Stimulated activated CD4-positive, alpha-beta T cell treated with anti-CD3 and anti-CD28 coated beads, Interleukin-15, amount 100 ng/mL, for 1 hour (primary cell): ENCODE measurements at places on chromosomes 5 and 9.
A peak's percentile ranks its signal among the peaks of the same experiment; 100 is the strongest.

DNA sequence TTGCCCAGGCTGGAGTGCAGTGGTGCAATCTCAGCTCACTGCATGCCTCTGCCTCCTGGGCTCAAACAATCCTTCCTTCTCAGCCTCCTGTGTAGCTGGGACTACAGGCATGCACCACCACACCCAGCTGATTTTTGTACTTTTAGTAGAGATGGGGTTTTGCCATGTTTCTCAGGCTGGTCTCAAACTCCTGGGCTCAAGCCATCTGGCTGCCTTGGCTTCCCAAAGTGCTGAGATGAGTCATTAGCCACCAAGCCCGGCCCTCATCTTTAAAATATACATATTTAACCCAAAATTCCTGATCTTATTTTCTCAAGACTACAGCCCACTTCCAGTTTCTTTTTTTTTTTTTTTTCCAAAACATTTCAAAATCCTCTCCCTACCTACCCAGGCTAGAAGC, 31.7 kb upstream of the MINAR2 start:
- DNase-seq, result no peak

DNA sequence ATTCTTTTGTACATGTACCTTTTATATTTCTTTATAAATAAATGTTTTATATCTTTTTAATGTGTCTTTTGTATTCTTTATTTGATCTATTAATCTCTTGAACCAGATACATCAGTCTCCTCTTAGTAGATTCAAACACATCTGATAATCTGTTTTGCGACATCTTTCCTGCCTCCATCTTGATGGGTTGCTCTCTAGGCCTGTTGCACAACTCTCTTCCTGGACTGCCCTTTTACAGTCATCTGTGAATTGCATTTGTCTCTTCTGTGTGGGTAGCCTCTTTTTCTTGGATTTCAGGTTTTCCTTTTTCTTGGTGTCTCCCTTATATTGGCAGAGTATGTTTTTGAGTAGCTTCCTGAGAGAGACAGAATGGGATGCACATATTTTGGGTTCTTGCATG, 6.2 kb downstream of the ZFYVE16 start:
- no peak for DNase-seq

DNA sequence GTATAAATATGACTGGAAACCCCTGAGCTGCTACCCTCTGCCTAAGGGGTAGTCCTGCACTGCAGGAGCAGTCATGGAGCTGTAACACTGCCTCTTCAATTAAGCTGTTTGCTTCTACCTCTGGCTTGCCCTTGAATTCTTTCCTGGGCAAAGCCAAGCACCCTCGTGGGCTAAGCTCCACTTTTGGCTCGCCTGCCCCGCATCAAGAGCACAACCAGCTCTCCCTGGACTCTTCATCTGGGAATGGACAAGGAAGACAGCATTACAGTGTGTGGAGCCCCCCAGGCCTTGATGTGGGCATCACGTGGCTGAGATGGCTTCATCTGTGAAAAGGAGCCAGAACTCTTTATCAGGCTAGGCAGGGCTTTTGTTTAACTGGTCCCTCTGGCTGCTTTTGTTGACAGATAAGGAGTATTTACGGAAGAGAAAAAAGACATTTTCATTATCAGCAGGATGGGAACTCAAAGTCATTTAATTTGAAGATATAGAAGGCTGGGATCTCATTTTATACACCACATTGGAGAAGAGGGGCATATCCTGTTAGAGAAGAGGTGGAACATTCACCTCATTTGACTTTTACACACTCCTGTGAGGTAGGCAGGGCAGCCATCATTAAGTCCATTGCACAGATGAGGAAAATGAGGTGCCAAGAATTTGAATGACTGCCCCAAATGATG, 137.8 kb downstream of the SEMA6A start:
- DNase-seq, result no peak

GRCh38 chr9:75734802-75735201, 155.7 kb upstream of the PCSK5 start:
- DNase-seq, result no peak

DNA sequence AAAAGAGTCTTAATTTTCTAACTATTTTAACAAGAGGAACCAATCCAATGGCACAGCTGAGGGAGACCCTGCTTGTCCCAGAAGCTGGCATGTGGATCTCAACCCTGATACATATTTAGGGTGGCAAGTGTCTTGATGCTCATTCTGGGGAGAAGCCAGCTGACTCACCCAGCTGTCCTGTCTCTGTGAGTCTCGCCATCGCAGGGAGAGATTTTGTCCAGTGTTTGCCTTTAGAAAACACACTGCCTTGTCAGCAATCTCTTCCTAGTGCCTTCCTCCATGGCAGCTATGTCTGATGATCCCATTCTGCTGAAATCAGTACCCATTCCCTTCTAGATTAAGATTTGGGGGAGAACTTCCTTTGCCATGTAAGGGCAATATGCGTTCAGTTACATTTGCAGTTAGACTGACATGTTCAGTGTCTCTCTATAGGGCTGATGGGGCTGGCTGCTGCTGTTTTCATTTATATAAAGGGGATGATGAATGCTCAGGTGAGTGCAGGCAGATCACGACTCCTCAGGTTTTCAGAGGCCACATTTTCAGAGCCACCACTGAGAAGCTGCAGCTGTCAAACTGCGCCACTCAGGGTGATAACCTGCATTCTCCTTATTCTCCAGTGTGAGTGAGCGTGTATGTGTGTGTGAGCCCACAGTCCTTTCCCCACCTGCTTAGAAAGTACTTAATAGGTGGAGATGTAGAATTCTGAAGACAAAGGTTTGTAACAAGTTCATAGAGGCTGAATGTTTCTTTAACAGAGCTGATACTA, 217.0 kb downstream of the GAS1 start:
- no peak for DNase-seq

DNA sequence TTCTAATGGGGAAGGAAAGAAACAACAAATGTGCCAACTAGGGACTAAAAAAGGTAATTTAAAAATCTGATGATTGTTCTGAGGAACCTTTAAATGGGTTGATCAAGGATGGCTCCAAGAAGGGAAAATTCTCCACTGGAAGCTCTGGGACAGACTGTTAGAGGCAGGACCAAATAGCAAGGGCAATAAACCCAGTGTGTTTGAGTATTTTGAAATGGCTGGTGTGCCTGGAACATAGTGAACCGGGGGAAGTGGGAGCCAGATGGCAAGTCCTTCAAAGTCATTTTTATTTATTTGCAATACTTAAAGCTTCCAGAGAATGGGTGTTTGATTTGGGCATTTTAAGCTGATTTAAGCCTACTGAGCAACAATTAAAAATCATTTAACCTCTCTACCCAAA, 587.7 kb upstream of the MEF2C start:
- no peak for DNase-seq

DNA sequence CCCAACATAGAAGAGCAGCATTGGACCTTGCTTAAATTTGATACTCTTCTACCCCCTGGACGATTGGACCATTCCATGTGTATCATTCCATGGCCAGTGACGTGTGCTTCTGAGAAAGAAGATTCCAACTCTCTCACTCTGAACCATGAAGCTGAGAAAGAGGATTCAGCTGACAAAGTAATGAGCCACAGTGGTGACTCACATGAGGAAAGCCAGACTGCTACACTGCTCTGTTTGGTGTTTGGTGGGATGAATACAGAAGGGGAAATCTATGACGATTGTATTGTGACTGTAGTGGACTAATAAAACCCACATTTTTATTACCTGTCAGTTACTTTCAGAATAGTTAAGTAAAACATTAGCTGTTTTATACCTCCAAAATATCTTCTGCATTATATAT, 7.5 kb downstream of the HSPA5 start:
- no peak for DNase-seq

- DNase-seq, result no peak
Measured at GRCh38 chr5:92678640-92679039, 902.4 kb downstream of the NR2F1-AS1 start.

GRCh38 chr9:34520505-34521385, 2.0 kb downstream of the ENHO start:
- no peak for DNase-seq

- DNase-seq, result no peak
Measured at GRCh38 chr5:153569036-153569435, 78.6 kb downstream of the GRIA1 start.

DNA sequence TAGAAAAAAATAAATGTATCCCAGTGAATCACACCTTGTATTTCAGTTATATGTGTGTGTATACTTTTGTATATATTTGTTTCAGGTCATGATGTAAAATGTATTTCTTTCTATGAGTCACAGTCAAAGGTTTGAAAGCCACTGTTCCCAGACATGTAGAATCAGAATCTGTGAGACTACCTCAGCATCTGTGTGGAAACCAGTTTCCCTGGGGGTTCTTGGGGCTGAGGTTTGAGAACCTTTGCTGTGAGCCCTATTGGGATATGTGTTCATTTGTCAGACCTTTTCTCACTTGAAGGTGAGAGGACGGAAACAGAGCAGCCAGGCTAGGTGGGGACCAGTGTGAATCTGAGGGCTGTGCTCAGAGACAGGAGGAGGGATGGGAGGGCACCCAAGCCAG, 78.7 kb upstream of the SAP30L start:
- DNase-seq, result no peak

DNA sequence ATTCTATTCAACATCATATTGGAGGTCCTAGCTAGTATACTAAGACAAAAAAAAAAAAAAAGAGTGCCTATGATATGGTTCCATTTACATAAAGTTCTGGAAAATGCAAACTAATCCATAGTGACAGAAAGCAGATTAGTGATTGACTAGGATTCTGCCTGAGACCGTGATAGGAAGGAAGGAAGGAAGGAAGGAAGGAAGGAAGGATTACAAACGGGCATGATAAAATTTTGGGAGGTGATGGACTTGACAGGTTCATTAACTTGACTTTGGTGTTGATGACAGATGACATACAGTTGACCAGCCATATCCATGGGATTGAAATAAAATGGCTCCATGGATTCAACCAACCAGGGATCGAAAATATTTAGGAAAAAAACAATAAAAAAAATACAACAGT, 79.1 kb upstream of the MAN2A1 start:
- no peak for DNase-seq

- DNase-seq, result no peak
Measured at GRCh38 chr5:44997506-44997905, 188.8 kb downstream of the MRPS30 start.

- no peak for DNase-seq
Measured at GRCh38 chr9:4596165-4596922, 65.8 kb upstream of the PLPP6 start.

DNA sequence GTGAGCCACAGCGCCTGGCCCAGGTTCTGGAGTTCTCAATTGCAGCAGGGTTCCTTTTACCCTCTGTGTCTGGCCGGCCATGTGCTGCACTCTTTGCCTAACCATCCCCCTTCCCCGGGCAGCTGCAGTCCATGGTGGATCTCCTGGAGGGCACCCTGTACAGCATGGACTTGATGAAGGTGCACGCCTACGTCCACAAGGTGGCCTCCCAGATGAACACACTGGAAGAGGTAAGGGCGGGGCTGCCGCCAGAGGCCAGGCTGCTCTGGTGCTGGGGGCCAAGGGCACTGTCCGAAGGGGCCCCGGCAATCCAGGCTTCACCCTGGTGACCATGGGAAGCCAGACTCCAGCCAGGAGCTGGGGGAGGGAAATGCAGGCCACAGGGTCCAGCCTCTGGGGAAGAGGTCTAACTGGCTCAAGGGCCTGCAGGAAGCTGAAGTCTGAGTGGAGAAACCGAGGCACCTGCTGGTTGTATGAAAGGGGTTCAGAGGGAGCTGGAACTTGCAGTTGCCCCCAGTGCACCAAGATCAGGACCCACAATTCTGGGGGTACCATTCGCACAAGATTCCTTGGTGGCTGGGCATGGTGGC, 18.1 kb downstream of the OLFML2A start:
- DNase-seq, result no peak

- DNase-seq, result no peak
Measured at GRCh38 chr9:22112870-22113821, 104.0 kb upstream of the CDKN2B start.

DNA sequence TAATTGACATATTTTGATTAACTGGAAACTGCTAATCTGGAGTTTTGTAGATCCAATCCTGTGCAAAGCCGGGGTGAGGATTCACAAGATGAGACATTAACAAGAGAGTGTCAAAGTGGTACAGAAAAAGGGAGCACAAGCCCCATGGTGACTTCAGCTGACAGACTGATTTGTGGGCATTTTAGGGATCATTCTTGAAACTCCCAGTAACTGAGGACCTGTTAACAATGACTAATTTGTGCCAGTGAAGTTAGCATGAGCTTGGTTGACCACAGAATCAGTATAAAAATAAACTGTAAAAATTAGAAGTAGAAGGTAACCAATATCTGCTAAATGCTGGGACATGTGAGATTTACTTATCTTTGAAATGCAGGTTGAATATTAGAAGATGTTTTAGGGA, 1578.3 kb downstream of the EFNA5 start:
- no peak for DNase-seq

GRCh38 chr5:153136910-153137614, 353.4 kb upstream of the GRIA1 start:
- no peak for DNase-seq

DNA sequence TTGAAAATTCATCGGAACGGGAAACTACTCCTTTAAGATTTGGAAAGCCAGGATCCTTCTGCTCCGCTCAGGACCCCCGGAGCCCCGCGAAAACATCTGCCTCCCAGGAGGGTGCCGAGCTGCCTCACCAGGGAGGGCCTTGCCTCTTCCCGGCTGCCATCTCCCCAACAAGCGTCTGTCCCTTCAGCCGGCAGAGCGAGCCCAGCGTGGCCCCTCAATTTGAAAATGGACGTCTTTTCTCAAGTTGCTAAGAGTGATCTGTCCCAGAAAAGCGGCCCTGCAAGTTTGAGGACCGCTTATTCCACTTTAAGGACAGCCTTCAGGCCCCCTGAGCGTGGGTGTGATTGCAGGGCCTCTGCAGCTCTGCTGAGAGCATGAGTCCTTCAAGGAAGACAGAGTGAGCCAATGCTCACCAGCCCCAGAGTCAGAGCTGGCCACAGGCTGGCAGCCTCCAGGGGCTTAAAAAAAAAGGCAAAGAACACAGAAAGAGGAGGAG, 101.3 kb downstream of the PHF2 start:
- peak; percentile 0 for DNase-seq
